NCI-H1930 (cell line): ENCODE measurements at places on chromosomes 13 and 19.

DNA sequence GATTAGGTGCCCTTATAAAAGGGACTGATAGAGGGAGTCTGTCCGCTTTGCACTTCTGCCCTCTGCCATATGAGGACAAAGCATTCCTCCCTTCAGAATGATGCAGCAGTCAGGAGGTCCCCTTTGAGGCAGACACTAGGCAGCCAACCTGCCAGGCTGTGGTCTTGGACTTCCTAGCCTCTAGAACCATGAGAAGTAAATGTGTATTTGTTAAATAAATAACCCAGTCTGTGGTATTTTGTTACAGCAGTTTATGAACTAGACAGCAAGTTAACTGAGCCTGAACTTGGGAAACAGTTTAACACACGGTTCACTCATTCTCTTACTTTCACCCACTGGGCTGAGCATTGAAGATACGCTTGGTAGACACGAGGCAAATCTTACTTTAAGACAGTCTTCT, 313.2 kb downstream of the UQCRFS1 start:
- DNase-seq: no peak

DNA sequence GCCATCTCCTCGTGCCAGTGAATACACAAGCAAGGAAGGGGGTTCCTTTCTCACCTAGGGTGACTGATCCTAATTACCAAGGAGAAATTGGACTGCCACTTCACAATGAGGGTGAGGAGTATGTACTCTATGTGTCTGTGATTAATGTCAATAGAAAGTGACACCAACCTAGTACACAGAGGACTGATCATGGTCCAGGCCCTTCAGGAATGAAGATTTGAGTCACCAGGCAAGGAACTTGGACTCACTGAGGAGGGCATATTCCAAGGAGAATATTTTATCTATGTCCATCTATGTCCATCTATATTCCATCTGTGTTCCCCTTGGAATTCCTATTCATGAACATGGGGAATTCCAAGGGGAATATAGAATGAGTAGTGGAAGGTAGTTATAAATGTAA, 9.2 kb upstream of the ALOX5AP start:
- DNase-seq: no peak

DNA sequence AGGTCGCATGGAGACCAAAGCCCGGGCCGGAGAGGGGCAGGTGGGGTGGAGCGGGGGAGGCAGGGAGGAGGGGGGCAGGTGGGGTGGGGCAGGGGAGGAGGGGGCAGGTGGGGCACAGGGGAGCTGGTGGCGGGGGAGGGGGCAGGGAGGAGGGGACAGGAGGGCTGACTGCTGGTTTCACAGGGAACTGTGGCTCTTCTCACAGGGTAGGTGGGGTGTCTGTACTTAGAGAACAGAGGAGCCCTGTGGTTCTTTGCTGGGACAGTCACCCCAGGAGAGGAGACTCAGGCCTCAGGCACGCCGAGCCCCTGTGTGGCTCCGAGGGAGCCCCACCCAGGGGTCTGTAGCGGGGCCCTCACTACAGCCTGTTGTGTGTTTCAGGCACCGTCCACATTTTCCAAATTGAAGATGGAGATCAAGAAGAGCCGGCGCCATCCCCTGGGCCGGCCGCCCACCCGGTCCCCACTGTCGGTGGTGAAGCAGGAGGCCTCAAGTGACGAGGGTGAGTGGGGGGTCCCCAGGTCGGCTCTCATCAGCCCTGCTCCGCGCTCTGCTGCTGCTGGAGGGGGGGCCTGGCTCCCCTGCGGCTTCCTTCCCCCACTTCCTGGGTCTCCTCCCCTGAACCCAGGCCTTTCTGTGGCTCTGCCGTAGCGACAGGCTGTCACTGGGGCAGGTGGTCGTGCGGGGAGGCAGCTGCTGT, 162.7 kb downstream of the KDM4B start:
- DNase-seq: no peak

DNA sequence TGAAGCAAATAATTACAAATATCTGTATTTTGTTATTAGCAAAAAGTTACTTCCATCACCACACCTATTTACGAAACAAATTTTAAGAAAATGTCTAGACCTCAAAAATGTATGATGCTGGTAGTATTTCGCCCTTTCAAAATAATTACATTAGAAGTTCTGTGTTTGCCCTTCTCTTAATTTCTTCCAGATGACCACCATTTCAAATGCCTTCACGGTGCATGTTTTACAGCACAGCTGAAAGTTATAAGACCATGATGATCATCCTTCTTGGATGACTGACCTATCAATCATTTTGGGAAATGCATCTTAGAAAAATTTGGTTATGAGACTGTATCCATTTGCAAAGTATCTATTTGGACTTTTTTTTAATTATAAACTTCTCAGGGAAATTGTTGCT, 390.8 kb downstream of the SLITRK6 start:
- no peak for DNase-seq

DNA sequence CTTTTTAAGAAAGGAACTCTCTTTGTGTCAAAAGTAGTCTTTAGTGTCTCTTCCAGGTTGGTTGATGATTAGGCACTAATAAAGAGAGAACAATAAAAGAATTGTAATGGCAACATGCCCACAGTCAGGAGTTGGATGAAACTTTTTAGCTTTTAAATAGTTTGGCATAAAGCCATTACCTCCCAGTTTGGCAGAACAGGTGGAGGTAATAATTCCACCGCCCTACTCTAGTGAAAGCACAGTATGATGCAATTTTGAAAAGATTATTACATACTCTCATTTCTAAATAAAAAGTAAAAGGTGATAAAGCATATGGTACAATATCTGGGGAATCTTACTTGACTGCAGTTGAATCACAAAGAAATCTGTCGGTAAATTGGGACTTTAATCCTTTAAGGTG, 497.6 kb downstream of the SUCLA2 start:
- no peak for DNase-seq

DNA sequence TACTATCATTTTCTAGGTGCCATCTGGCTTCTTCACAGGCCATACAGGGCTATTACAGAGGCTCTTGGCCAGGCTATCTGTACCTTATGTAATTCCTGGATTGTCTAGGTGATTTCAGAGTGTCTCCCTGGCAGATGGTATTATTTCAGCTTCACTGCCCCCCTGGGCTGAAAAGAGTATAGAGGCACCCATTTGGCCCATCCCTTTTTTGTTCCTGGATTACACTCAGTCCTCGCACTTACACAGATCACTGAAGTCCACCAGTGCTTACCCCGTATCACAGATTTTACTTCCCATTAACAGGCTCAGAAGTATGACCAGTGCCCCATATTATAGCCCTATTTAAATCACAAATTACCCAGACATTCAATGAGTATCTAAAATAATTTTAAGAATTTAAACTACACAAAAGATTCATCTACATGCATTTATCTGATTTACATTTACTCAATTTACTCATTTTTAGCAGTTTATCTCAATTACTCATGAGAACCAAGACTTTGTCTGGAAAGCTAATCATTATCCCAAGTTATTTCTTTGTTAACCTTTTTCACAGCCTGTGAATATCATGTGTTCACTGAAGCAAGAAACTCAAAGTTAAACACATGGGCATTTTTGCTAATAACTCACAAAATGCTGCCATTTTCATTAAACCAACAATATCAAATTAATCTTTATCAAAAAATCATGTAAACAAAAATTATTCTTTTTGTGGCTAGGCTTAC, 121.0 kb downstream of the PCDH20 start:
- DNase-seq: no peak

- DNase-seq: no peak
These were observed 10.1 kb downstream of the NFILZ start for GRCh38 chr19:8640402-8641004.

DNA sequence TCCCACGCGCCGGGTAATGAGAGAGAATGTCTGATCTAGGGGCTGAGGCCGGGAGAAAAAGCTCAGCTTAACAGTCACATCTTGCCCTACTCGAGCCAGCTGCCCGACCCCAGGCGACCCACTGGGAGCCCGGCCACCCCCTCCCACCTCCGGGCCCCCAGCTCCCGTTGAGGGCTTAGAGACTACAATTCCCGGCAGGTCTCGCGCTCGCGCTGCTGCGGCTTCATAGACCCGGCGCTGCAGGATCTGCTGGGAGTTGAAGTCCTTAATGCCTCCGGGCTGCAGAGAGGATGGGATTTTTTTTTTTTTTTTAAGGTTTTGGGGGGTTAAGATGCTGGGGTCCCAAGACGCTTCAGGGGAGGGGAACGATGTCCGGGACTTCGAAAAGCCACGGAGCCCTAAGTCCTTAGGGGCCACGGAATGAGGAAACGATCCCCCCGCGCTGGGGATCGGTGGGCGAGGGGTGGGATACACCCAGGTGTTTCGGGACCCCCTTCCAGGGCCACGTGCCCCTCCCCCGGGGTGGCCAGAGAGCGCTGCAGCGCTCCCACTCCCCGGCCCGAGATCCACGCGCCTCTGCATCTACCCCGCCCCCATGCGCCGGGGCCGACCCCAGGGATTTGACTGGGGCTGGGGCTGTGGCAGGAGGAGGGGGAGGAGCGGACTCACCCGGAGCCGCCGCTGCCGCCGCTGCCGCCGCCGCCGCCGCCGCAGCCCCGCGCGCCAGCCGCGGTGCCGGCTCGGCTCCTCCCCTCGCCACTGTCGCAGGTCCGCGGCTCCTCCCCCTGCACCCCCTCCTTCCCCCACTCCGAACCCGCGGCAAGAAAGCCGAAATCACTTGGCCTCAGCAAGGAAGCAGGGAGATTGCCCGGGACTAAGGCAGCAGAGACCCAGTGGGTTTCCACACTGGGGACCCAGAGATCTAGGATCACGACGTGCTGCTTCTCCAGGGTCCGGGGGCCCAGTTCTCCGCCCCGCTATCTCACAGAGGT, at the start of gene SYT3:
Gene SYT3 (minus strand): TSS at position 761 of the 992 bp plus-strand sequence. CDS start 2,470 bp downstream, outside the sequence.
- peak; percentile 66 for DNase-seq

GRCh38 chr19:1266129-1266915, 2.8 kb upstream of the CIRBP start:
- DNase-seq: peak; percentile 80
